ENCODE measurements at places on chromosomes 7 and 10.

- no peak for DNase-seq
These were observed 291.9 kb downstream of the PARD3 start for GRCh38 chr10:34523017-34523767.

DNA sequence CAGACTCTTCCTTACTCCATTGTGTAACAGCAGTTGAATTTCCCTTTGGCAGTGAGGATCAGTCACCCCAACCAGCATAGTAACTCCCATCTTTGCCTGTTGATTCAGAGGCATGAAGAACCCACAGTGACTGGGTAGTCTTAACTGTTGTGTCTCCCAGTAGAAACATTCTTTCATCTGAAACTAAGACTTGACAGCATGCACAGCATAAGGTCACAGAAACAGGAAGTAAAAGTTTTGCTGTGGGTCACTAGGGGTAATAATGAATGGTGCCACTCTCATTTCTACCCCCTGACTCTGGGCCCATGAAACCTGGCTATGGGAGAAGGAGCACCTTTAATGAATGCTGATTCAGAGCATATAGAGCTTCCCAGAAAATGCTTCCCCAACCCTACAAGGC lies 8.3 kb upstream of the FRMPD2 start:
- no peak for DNase-seq

GRCh38 chr7:131652934-131653333 lies 96.5 kb upstream of the PODXL start:
- DNase-seq, result no peak

GRCh38 chr7:89687211-89687610 lies 467.1 kb upstream of the STEAP1 start:
- no peak for DNase-seq

GRCh38 chr7:53101026-53101425 lies 65.6 kb downstream of the POM121L12 start:
- no peak for DNase-seq

GRCh38 chr10:112235141-112235540 lies 48.1 kb upstream of the TECTB start:
- DNase-seq, result no peak

DNA sequence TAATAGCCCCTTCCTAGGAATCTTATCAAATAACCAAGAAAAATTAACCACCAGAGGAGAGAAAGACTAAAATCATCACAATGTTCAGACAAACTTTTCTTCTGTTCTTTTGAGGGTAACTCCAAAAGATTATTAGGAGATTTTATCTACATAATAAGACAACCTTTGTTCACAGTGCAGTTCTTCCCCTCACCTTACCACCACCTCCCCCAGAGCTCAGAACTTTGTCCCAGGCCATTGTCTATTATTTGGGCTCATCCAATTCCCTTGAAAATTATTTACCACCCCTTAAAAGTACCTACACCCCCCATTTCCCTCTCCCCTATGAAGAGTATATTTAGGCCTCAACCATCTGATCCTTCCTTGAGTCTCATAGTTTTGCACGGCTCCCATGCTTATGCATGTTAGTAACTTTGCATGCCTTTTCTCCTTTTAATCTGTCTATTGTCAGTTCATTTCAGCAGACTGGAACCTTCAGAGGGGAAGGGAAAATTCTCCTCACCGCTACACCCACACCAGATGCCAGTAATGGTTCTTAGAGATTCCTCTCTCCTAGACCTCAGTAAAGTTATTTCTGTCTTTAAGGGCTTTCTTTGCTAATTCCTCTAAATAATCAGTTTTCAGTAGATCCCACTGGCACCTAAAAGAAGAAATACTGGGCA lies 234.9 kb downstream of the SKIDA1 start:
- DNase-seq, result no peak

GRCh38 chr7:117531595-117532244 lies 51.9 kb downstream of the CFTR start:
- no peak for DNase-seq

GRCh38 chr10:43049081-43049551 lies 27.8 kb upstream of the RET start:
- no peak for DNase-seq

DNA sequence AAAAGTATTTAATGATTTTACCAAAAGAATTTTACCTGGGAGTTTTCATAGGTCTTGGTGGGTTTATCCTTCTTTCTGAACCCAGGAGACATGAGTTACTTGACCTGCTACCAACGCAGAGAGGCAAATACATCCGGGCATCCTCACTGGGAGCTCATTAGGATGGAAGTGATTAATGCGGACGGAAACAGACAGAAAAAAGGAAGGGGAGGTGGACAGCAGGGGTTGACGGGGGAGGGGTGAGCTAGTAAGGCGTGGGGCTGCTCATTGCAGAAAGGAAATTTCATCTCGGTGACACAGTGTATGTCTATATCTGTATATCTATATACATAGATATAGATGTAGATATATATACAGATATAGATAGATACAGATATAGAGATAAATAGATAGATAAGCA lies 408.2 kb upstream of the ADARB2 start:
- DNase-seq, result no peak

DNA sequence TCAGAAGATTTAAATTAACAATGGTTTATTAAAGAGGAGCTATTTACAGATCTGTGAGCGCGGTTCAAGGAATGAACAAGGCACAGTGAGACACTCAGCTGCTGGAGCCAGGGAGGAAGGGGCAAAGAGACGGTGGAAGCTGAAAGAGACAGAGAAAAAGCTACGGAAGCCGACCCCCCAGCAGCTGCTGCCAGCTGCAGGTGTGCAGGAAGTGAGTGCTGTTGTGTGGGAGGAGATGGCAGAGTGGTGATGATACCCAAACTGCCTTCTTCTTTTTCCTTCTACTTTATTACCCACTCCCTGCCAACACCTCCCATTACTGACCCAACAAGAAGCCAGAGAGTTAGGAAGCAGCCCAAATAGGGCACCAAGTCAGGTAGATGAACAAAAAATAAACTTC lies 41.9 kb upstream of the MBL2 start:
- no peak for DNase-seq

GRCh38 chr7:51111241-51111940 lies 205.2 kb downstream of the COBL start:
- DNase-seq, result no peak

- DNase-seq, result no peak
These were observed 431.2 kb upstream of the AUTS2 start for GRCh38 chr7:69166979-69167516.

DNA sequence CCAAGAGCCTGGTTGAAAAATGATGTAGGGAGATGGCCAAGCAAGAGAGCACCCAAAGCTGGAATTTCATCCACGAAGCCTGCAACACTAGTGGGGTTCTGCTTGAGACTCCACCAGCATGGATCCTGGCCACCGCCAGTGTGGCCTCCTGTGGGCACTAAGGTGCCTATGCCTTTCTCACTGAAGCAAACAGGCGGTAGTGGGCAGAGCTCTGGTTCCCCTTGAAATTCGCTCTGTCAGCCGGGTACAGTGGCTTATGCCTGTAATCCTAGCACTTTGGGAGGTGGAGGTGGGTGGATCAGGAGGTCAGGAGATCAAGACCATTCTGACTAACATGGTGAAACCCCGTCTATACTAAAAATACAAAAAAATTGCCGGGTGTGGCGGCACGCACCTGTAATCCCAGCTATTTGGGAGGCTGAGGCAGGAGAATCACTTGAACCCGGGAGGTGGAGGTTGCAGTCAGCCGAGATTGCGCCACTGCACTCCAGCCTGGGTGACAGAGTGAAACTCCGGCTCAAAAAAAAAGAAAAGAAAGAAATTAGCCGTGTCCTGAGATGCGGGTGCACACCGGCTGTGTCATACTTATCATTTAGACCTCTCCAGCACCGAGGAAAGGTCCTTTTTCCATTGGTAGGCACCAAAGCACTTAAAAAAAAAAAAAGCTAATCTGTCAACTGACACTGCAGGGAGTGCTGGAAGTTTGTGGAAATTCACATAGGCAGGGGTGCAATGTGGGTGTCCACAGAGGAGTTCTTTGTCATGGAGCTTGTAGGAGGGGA lies 28.3 kb downstream of the CCM2 start:
- no peak for DNase-seq
